ENCODE measurements at places on chromosomes 11 and 22. TPM values are rescaled to one million over a fixed set of nuclear protein-coding genes. Genes with fewer than 3 reads are reported as not detected.
A peak's percentile ranks its signal among the peaks of the same experiment; 100 is the strongest.

BDNF gene
- 0.07 TPM for total RNA-seq

MN1 gene
- total RNA-seq = 19.0 TPM

DNA sequence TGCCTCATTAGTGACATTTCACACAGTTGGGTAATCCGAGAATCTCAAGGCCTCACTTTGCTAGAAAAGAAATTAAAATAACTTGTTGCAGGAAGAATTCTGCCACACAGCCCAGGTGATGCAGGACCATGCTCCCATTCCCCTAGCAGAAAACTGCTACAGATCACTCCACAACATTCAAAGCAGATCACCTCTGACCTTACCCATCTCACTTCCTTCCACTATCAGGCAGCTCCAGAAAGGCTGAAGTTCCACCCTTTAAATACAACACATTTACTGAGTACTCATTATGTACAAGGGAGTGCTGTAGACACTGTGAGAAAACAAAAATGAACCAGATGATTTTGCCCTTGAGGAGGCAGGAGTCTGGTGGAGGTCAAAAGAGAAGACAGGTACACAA is 231.0 kb downstream of the TTC28 start:
- DNase-seq = no peak

GRCh38 chr11:73040046-73040445 is 102.1 kb downstream of the FCHSD2 start:
- DNase-seq = no peak

- peak; percentile 28 for DNase-seq
Observed at GRCh38 chr11:1303126-1303821, 6.2 kb downstream of the TOLLIP start.

RAB36 gene
- 13.5 TPM for total RNA-seq

GRCh38 chr22:24141586-24141985 is 39.7 kb upstream of the SUSD2 start:
- DNase-seq = no peak

DNA sequence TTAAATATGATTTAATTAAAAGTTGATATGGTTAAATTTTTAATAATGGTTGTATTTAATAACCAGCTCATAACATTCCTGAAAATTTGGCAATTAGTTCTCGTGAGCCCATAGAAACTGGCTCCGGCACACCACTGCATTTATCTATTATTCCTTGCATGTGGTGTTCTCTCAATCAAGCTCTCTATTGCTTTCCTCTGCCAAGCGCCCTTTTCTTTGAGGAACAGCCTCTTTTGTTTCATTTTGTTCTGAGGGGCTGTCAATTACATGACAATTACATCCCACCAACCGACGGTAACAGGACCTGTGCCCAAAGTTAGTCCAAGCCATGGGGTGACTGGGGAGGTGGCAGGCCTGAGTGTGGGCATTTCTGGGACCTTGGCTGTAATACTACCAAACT is 8.1 kb downstream of the C11orf91 start:
- DNase-seq = no peak

DCPS gene
- total RNA-seq = 22.9 TPM

GGT1 gene
- total RNA-seq = 1.4 TPM

DNA sequence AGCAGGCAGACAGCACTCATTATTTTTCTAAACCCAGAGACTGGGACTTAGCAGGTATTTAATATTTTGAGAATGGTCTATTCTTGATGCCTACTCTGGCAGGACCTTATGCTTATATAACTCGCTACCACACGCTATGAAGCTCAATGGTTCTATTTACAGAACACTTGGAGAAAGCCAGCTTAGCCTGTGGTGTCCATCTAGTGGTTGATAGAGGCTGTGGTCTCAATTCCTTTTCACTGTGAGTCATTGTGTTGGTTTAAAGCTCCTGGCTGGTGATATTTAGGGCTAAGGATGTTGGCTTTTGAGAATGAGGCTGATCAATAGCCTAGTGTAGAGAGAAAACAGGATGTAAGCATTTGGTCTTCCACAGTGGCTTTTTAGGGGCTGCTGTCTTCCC is 206.4 kb downstream of the DBX1 start:
- no peak for DNase-seq

- DNase-seq = no peak
Observed at GRCh38 chr22:26008587-26008986, 160.7 kb upstream of the SEZ6L start.

GRCh38 chr11:12693094-12693478 is 18.9 kb downstream of the TEAD1 start:
- DNase-seq = no peak

All from neural crest cell (in vitro differentiated cells).